ENCODE measurements at places on chromosomes 2 and 18. TPM values are rescaled to one million over a fixed set of nuclear protein-coding genes. Genes with fewer than 3 reads are reported as not detected.

TUBA3E gene
- polyA plus RNA-seq, result not detected

DNA sequence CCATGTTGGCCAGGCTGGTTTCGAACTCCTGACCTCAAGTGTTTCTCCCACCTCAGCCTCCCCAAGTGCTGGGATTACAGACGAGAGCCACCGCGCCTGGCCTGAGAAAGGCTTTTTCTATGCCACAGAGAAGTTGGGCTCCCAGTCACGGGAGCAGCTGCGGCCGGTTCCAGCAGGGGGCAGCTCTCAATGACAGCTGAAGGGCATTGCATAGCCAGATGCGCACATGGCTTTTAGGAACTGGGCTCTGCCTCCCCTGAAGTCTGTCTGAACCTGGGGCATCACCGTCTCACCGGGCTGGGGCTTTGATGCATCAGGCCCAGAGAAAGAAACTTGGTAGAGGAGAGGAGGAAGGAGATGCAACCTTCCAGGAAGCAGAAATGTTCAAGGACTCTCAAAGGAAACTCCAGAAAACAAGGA, 84.2 kb upstream of the LAPTM4A start:
- DNase-seq, result peak; percentile 89
- no peak overlapping the region for H3K4me3 ChIP-seq
- no peaks in the 10 kb centered on the region for H3K27me3 ChIP-seq
- peaks cover 34% of the 10 kb centered on the region for H3K4me1 ChIP-seq
- H3K36me3 ChIP-seq, result no peaks in the 10 kb centered on the region

DNA sequence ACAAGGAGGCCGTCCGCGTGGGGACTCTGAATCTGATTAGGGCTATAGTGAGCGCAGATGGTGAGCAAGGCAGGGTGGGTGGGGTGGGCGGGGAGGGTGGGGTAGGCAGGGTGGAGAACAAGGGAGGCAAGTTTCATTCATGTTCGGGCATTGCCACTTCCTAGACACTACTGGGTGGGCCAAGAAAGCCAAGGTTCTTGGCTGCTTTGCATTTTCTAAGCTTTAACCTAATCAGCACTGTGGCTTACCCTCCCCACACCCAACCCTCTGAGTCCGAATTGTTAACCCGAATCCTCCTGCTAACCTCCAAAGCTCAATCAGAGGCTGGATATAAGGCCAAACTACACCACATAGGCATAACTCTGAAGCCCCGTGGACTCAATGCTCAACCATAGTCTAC, 18.1 kb downstream of the MROH2A start:
- DNase-seq, result no peak
- H3K27me3 ChIP-seq, result no peaks in the 10 kb centered on the region
- no peak overlapping the region for H3K27ac ChIP-seq
- H3K4me3 ChIP-seq, result no peak overlapping the region

GRCh38 chr2:221104361-221104811, 467.7 kb downstream of the EPHA4 start:
- H3K27me3 ChIP-seq, result no peaks in the 10 kb centered on the region
- DNase-seq, result no peak
- H3K4me1 ChIP-seq, result no peaks in the 10 kb centered on the region
- no peak overlapping the region for H3K27ac ChIP-seq
- H3K36me3 ChIP-seq, result no peaks in the 10 kb centered on the region

DNA sequence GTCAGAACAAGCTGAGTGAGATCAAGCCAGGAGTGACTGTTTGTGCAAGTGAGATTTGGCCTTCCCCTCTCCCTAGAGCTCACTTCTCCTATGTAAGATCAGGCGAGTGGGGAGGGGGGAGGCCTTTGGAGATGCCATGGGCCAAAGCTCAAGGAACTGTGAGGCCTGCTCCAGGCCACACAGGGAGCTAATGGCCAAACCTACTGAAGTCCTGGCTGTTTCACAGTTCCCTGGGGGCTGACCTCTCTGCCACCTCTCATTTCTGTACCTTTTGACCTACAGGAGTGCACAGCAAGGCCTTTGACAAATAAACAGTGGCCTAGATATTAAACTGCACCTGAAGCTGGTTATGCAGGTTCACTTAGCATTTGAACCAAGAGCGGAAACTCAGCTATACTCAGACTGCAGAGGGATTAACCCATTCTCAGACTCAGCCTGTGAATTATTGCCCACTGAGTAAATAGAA, 235.0 kb upstream of the NT5C1B start:
- H3K27me3 ChIP-seq, result no peaks in the 10 kb centered on the region
- no peak overlapping the region for H3K27ac ChIP-seq
- H3K4me1 ChIP-seq, result peaks cover 12% of the 10 kb centered on the region
- H3K36me3 ChIP-seq, result no peaks in the 10 kb centered on the region
- DNase-seq, result no peak
